AG10803 (cell line): ENCODE measurements at places on chromosomes 5 and 9.
A peak's percentile ranks its signal among the peaks of the same experiment; 100 is the strongest.

GRCh38 chr9:37925786-37926736, 22.1 kb upstream of the SLC25A51 start:
- DNase-seq = no peak

- no peak for DNase-seq
Measured at GRCh38 chr5:38008198-38008597, 168.4 kb upstream of the GDNF start.

DNA sequence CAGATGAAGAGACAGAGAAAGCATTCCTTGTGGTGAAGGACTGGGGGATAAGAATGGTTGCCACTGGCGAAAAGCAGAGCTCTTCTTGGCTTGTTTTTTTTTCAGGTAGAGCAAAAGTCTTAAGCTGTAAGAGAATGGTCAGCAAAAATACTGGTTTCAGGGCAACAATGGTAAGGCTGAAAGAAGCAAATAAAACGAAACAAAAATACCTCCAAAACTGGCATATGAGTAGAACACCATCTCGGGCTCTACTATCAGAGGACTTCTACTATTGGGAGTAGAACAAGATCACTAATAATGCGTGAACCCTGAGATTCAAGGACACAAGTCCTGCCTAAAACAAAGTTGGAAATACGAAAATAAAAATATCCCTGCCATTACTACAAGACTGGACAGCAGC, 1823.2 kb upstream of the CDH6 start:
- DNase-seq = no peak

GRCh38 chr9:136381311-136381710, 7.8 kb upstream of the CARD9 start:
- no peak for DNase-seq

GRCh38 chr5:36389245-36389644, 87.5 kb upstream of the RANBP3L start:
- peak; percentile 32 for DNase-seq

DNA sequence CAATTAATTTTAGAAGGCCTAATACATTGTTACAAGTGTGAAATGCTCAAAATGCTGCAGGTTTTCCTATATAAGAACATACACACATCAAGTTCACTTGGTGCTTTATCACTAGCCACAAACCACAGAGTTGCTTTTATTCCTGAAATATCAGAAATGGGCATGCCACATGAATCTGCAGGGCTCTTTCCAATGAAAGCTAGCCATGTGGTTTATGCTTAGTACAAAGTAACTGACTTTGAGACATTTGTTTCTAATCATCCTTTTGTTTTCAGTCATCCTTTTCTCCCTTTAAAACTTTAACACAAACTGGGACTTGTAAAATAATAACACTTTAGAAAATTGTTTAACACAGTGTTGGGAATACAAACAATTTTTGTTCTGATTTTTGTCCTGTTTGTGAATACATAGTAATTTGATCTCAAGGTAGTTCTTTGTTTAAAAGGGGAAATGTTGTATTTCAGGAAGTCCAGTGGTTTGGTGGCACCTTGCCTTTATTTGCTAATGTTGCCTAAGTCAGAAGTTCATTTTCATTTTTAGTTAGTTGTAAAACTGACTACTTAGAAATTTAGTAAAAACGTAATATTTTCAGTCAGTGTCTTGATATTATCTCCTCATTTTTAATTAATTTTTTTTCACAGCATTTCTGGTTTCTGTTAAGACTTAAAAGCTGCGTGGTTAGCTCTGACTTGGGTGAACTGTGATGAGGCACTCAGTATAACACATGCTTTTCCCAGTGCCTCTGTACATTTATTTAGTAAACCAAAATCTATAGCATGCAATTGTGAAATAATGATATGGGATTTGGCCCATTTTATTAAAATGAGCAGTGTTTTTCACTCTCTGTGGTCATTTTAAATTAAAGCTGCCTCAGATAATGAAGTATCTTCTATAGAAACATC, 18.6 kb downstream of the PRDM6 start:
- peak; percentile 38 for DNase-seq

GRCh38 chr5:7745882-7746610, 104.9 kb downstream of the CFAP90 start:
- peak; percentile 73 for DNase-seq

- DNase-seq = no peak
Measured at GRCh38 chr9:4706971-4707622, 27.7 kb downstream of the CDC37L1 start.

GRCh38 chr5:121862801-121863200, 11.1 kb downstream of the FTMT start:
- DNase-seq = no peak

DNA sequence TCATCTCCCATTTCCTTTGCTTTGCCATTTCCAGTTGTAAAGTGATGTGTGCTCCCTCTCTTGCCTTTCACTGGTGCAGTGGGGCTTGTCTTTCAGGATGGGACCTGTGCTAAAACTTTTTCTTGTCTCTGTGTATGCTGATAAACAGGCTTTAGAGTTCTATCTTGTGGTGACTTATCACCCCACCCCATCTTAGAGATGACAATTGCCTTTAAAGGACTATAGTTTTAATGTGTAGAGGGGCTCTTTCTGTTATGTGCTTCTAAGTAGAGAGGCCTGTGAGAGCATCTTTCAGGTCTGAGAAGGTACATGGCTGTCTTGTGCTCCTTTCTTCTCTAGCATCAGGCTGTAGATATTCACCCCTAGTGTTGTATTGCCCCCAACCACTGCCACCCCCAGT, 21.9 kb downstream of the MAN2A1 start:
- DNase-seq = no peak

DNA sequence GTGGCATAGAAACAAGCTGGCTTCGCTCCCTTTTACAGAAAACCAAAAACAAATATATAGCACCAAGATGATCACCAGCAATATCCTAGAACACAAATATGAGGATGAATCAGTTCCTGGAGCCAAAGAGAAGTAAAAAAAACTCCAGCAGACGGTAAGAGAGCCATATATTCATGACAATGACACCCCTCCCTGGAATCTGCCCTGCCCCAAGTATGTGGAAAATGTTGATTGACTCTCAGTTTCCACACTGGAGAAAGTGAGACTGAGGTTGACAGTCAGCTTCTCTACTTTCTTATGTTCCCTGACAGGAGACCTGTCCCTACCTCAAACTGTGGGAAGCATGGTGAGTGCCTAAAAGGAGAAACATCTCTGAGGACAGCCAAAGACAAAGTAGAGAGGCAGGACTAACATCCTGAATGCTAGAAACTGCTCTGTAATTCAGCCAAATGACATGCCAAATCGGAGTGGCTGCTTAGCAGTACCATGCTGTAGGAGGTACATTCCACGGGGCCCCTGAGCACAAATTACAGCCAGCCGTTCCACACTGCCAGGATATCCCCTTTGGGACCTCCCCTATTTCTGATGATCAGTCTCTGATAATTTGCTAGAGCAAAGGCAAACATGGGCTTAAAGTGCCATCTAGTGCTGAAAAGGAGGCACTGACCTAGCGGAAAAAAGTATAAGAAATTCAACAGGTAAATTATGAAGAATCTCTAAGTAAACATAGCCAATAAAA, 424.0 kb upstream of the RGMB start:
- DNase-seq = peak; percentile 92
